ENCODE measurements at places on chromosomes 12 and 14.

DNA sequence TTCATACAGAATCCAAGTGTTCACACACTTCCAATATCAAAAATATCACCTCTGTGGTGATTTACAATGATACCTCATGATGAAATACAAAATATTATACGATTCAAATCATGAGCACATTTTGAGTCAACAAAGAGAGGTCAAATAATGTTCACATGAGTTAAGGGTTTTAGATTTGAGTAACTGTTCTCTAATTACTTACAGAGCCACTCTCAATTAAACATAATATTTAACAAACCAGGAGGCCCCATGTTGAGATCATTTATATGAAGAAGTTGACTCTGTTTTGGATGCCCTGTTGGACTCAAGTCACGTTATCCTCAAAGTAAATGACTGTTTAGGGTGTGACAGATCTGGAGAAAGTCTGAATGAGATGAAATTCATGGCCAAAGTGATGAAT lies 53.5 kb downstream of the NUAK1 start:
- no peak for DNase-seq

DNA sequence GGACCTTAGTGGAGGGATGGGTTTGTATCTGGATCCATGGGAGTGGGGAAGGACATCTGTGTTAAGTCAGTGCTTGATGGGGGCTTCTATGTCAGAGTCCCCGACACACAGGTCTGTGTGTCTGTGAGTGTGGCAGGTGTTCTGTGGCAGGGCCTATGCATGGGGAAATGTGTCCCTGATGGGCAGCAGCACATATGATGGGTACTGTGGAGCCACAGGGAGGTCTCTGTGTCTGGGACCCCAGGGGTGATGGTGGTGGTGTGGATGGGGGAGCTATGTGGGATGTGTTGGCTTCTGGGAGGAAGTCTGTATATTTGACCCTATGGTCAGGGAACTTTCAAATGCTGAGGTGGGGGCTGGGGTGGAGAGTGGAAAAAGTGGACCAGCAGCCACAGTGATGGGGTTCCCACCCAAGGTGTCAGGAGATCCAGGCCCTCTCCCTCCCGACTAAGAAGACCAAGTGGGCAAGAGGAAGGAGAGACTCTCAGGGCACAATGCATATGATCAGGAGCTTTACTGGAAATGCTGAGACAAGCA lies 16.5 kb downstream of the KRT7 start:
- no peak for DNase-seq

- DNase-seq: no peak
Measured at GRCh38 chr14:91113829-91114078, at the start of gene DGLUCY. TSS of gene DGLUCY (plus strand) at chr14:91114073. CDS start at chr14:91160295, 46,222 bp downstream.

- DNase-seq: no peak
Measured at GRCh38 chr12:76921100-76921471, 42.3 kb upstream of the CSRP2 start.

DNA sequence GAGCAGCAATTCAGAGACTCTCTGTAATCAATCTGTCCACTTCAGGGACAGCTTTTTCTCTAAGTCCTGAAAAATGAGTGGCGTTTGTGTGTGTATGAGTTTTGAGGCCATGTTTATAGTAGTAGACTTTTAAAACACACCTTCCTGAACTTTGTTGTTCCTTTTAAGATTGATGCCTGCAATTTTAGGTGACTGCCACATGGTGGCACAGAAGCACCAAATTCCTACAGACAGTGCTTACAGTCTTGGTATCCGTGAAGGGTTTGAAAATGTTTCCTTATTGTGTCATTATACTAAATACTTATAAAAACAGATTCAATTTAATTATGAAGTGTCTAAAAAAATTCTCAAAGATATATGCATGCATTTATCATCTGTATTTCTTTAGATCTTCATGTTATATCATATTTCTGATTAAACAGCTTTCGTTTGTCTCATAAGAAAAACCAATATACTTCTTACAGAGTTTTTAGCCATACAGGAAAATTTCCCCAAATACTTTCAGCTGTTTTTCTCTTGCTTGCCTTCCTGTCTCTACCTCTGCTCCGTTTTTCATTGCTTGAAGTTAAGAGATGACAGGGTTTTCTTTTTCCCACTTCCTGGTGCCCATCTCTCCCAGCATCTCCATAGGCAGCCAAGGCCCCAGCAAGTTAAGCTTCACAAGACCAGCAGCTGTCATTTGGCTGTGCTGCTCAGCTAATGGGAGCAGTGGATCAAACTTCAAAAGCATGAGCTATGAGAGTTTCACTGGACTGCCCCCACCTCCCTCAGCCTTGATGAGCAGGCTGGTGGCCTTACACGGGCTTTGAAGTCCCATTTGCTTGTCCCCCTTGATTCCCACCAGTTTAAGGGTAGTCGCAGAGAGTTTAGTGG lies 259.6 kb downstream of the AKAP6 start:
- no peak for DNase-seq

- DNase-seq: no peak
Measured at GRCh38 chr12:21715386-21715785, 57.7 kb upstream of the LDHB start.

- DNase-seq: no peak
Measured at GRCh38 chr12:104462325-104462724, 5.6 kb downstream of the CHST11 start.

DNA sequence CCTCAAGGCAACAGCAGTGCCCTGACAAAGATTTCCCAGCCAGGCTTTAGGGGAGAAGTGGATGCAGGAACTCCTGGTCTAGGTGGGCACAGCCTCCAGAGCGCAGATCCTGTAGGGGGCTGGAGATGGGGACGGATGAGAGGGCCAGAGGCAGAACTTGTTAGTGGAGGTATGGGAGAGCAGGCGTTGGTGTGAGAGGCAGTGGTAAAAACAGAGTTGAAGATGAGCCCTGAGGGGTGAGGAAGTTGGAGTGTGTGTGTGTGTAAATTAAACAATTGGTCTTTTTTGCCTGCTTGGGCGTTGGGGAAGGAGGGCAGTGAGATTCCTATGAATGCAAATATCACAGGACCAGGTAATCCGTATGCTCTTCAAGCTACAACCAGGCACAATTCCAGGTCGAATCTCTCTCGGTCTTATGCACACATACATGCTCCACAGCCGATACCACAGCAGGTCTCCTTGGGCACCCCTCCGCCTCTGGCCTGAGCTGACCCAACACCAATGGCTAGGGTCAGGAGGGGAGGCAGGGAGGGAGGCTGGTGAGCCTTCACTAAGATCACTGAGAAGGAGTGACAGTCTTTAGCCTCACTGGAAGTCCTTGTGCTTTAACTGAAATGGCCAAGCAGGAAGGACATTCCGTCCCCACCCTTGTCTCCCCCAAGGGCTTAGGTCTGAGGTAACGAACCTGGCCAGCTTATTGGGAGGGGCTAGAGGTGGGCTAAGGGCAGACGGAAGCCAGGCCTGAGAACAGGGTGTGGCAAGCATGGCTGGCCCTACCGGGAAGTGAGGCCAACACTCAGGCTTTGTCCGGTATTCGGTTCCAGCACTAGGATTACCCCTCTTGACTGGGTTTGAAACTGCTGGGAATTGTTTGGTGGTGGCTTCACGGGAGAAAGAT lies 1.5 kb upstream of the KRT7 start:
- no peak for DNase-seq

- DNase-seq: no peak
Measured at GRCh38 chr14:105305345-105305744, 4.5 kb upstream of the BRF1 start.
